ENCODE measurements at places on chromosomes 6 and 20. TPM values are rescaled to one million over a fixed set of nuclear protein-coding genes. Genes with fewer than 3 reads are reported as not detected.

Gene FAM210B
- total RNA-seq = 106 TPM

Gene CBFA2T2
- total RNA-seq = 14.9 TPM

Gene BMP7
- total RNA-seq = 15.6 TPM

Gene CD24
- total RNA-seq = 1.5 TPM

Gene SYNE1
- total RNA-seq = 25.4 TPM

Gene NHLRC1
- total RNA-seq = not detected

Gene BMP6
- 2.2 TPM for total RNA-seq

DNA sequence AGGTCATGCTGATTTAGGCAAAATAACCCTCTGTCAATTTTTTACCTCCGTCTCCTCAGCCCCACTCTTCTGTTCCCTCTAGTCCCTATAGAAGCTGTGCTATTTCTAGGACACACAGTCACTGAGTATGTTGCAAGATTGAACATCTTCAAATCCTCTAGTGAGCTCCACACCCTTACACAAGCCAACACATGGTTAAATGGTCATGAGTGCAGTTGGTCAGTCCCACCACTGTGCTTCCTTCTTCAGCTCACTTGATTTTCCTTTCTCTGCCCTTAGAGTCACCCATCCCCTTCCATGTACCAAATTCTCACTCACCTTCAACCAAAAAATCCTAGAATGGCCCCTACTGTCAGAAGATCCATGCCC is 48.2 kb upstream of the F13A1 start:
- no peak for DNase-seq
- no peaks in the 10 kb centered on the region for H3K36me3 ChIP-seq
- H3K4me3 ChIP-seq = no peak overlapping the region
- H3K27me3 ChIP-seq = no peaks in the 10 kb centered on the region
- no peak overlapping the region for H3K27ac ChIP-seq
- no peaks in the 10 kb centered on the region for H3K4me1 ChIP-seq

- no peak overlapping the region for H3K27ac ChIP-seq
- no peaks in the 10 kb centered on the region for H3K4me1 ChIP-seq
- H3K27me3 ChIP-seq = no peaks in the 10 kb centered on the region
Measured at GRCh38 chr20:13340088-13340487, 119.0 kb downstream of the ISM1 start.

- no peaks in the 10 kb centered on the region for H3K4me1 ChIP-seq
- H3K27ac ChIP-seq = no peak overlapping the region
- peak; percentile 70 for DNase-seq
- H3K27me3 ChIP-seq = no peaks in the 10 kb centered on the region
- H3K4me3 ChIP-seq = no peak overlapping the region
- no peaks in the 10 kb centered on the region for H3K36me3 ChIP-seq
Measured at GRCh38 chr6:52815167-52816092, 11.8 kb upstream of the GSTA1 start.

DNA sequence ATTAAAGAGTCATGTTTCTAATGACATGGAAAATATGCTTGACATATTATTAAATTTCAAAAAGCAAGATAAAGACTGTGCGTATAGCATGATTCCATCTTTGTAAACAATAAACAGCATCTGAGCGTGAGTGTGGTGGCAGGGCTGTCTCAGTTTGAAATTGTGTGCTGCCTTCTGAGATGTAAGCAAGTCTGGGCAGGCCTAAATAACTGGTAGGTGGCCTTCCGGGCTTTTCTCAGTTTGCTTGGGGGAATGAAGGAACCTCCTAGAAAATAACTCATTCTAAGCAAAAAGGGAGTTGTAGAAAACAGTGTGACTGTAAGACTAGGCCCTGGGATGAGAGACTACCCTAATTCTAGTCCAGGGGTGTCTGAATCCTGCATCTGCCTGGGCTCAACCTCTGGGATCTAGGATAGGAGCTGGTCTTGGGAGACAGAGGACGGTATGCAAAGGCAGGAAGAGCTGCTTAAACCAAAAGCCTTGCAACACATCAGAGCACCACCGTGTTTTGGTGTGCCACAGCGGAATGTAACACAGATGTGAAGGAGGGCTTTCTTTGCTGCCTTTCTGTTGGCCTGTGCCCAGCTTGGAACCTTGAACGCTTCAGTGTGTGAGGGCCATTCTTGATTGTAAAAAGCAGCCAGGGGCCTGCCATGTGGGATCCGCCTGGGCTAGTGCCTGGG is 63.5 kb upstream of the L3MBTL3 start:
- H3K4me1 ChIP-seq = no peaks in the 10 kb centered on the region
- H3K36me3 ChIP-seq = no peaks in the 10 kb centered on the region
- H3K4me3 ChIP-seq = no peak overlapping the region
- H3K27ac ChIP-seq = no peak overlapping the region
- no peaks in the 10 kb centered on the region for H3K27me3 ChIP-seq

DNA sequence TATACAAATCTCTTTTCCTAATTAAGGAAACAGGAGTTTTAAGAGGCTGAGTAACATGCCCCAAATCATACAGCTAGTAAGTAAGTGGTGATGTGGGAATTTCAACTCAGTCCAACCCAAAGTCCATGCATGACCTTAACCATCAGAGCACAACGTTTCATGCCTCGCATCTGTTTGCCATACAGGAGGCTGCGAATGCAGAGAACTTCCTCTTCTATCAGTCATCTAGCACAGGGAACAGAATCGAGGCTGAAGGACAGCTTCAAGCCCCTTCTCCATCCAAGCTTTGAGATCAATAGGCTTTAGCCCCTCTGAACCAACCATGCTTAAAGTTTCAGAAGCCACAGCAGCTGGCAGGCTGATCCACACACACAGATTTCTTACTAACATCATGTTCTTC is 113.2 kb downstream of the MAFB start:
- no peaks in the 10 kb centered on the region for H3K27me3 ChIP-seq
- no peaks in the 10 kb centered on the region for H3K36me3 ChIP-seq
- H3K27ac ChIP-seq = no peak overlapping the region
- H3K4me1 ChIP-seq = no peaks in the 10 kb centered on the region
- no peak for DNase-seq

GRCh38 chr20:64222291-64222735 is 33.2 kb upstream of the PCMTD2 start:
- H3K36me3 ChIP-seq = no peaks in the 10 kb centered on the region
- DNase-seq = no peak
- no peak overlapping the region for H3K27ac ChIP-seq
- peaks cover 44% of the 10 kb centered on the region for H3K4me1 ChIP-seq
- H3K4me3 ChIP-seq = no peak overlapping the region

- no peaks in the 10 kb centered on the region for H3K4me1 ChIP-seq
- no peak overlapping the region for H3K27ac ChIP-seq
- DNase-seq = no peak
- H3K36me3 ChIP-seq = no peaks in the 10 kb centered on the region
Measured at GRCh38 chr6:20639161-20639560, 104.9 kb downstream of the CDKAL1 start.

DNA sequence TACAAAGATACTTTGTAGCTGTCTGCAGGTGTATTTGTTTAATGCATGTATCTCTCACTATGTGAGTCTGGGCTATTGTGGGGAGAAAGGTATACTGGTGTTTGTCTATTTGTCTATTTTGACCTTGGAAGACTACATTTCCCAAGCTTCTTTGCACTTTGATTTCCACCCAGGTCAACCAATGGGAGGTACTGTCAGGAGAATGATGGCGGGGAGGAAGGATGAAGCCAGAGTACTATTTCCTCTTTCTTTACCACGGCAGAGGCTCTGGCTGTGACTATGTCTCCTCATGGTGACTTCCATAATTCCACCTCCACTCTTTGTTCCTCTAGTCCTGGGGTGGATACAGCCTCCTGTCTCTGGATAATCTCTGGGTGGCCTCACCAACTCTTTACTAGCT is 23.1 kb downstream of the LBP start:
- H3K36me3 ChIP-seq = no peaks in the 10 kb centered on the region
- no peak for DNase-seq
- H3K4me1 ChIP-seq = no peaks in the 10 kb centered on the region
- peak overlapping the region; percentile 14 for H3K4me3 ChIP-seq

- peaks cover 33% of the 10 kb centered on the region for H3K4me1 ChIP-seq
- no peak overlapping the region for H3K4me3 ChIP-seq
- DNase-seq = peak; percentile 85
- no peaks in the 10 kb centered on the region for H3K36me3 ChIP-seq
- H3K27me3 ChIP-seq = no peaks in the 10 kb centered on the region
Measured at GRCh38 chr6:133396233-133396983, 155.3 kb downstream of the EYA4 start.

DNA sequence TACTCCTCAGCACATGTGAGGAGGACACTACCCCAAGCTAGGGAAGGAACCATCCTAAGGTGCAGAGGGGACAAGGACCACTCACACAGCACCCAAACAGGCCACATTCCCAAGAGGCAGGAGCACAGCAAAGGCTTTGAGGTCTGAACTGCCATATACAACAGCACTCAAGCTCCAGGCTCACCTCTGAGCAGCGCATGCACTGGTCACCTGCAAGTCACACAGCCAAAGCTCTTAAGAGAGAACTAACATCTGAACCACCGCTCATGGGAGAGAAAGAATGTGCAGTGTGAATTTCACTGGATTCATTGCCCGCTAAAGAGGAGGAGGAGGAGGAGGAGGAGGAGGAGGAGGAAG is 31.0 kb downstream of the NPEPL1 start:
- DNase-seq = no peak
- H3K36me3 ChIP-seq = no peaks in the 10 kb centered on the region
- H3K27ac ChIP-seq = no peak overlapping the region
- H3K4me3 ChIP-seq = no peak overlapping the region
- no peaks in the 10 kb centered on the region for H3K27me3 ChIP-seq

GRCh38 chr6:20919677-20920385 is 385.6 kb downstream of the CDKAL1 start:
- no peak for DNase-seq
- H3K36me3 ChIP-seq = no peaks in the 10 kb centered on the region
- H3K4me1 ChIP-seq = no peaks in the 10 kb centered on the region
- H3K27me3 ChIP-seq = no peaks in the 10 kb centered on the region
- H3K27ac ChIP-seq = no peak overlapping the region
- no peak overlapping the region for H3K4me3 ChIP-seq

- DNase-seq = no peak
- peaks cover 5% of the 10 kb centered on the region for H3K4me1 ChIP-seq
- no peaks in the 10 kb centered on the region for H3K27me3 ChIP-seq
- H3K27ac ChIP-seq = no peak overlapping the region
Measured at GRCh38 chr6:45415315-45415714, 37.6 kb upstream of the SUPT3H start.

DNA sequence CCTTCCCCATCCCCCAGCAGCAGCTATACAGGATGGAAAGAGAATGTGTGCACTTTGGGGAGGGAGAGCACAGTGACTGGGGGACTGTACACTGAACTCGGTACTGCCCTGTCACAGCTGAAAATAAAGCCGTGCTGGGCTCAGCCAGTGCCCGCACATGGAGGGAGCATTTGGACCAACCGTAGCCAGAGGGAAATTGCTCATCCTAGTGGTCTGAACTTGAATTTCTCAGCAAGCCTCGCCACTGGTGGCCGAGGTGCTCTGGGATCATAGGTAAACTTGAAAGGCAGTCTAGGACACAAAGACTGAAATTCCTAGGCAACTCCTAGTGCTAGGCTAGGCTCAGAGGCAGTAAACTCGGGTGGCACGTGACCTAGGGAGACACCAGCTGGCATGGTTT is 61.0 kb downstream of the DZANK1 start:
- no peak for DNase-seq
- no peak overlapping the region for H3K27ac ChIP-seq
- H3K27me3 ChIP-seq = no peaks in the 10 kb centered on the region
- no peaks in the 10 kb centered on the region for H3K4me1 ChIP-seq
- no peak overlapping the region for H3K4me3 ChIP-seq

DNA sequence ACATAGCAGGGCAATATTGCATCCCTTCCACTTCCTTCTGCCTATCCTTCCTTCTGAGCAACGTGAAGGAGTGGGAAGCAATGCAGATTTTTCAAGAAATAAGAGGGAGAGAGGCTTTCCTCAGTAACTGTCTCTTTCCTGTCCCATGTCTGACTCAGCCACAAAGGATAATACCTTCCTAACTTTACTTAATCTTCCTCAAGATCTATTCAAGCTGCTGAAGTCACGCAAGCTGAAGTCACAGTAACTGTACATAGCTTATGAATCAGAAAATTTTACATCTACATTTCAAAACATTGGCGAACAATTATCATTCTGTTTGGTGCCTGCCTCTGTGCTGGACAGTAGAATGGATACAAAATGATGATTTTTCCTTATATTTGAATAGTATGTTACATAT is 86.4 kb upstream of the POU3F2 start:
- no peaks in the 10 kb centered on the region for H3K27me3 ChIP-seq
- no peak overlapping the region for H3K4me3 ChIP-seq
- DNase-seq = no peak
- H3K4me1 ChIP-seq = peaks cover 8% of the 10 kb centered on the region
- H3K36me3 ChIP-seq = no peaks in the 10 kb centered on the region
- H3K27ac ChIP-seq = no peak overlapping the region

DNA sequence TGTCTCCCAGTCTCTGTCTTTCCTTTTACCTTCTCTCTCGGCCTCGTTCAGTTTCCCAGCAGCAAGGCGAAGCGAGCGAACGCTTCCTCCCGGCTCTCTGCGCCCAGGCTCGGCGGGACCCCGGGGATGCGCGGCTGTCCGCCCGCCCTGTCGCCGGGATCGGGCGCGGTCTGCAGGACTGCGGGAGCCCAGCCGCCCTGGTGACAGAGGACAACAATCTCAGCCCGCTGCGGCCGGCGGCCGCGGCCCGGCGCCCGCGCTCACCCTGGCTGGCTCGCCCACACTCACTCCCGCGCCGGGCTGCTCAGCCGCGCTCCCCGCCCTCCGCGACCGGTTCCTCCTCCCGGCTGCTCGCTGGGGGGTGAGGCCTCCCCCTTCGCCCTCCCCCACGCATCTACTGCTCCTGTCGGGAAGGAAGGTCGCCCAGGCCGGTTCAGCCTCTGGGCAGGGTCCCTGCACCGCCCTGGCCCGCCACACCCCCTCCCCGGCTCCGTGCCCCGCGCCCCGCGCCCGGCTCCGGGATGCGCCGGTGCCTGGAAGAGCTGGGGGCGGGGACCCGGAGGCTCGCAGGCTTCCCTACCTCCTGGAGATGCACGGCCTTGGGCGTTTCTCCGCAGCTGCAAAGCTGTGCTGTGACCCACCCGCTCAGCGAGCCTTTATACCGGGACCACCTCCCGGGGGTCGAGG is 410 bp downstream of the SYNE1 start:
- no peak overlapping the region for H3K27ac ChIP-seq
- no peaks in the 10 kb centered on the region for H3K4me1 ChIP-seq
- H3K4me3 ChIP-seq = peak overlapping the region; percentile 49
- DNase-seq = peak; percentile 7

DNA sequence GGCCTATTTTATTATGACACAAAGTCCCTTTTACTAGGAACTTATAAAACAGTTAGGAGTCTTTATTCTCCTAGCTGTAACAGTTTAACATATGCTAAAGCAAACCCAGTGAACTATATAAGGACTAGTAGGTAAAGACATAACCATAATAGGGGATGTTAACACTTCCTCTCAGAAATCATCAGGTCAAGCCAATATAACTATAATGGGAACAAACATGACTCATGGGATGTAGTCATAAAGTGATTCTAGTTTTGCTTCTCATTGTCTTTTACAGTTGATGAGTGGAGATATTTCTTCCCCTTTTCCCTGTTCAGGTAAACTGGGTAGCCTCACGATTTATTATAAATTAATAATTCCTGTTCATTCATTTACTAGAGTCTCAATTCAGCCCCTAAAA is 9.7 kb downstream of the PTCHD4 start:
- DNase-seq = no peak
- no peak overlapping the region for H3K4me3 ChIP-seq
- no peaks in the 10 kb centered on the region for H3K36me3 ChIP-seq
- H3K27me3 ChIP-seq = no peaks in the 10 kb centered on the region
- no peak overlapping the region for H3K27ac ChIP-seq

GRCh38 chr6:166046226-166046625 is 121.4 kb downstream of the TBXT start:
- H3K4me1 ChIP-seq = no peaks in the 10 kb centered on the region
- no peaks in the 10 kb centered on the region for H3K36me3 ChIP-seq
- DNase-seq = no peak
- no peak overlapping the region for H3K27ac ChIP-seq
- H3K27me3 ChIP-seq = no peaks in the 10 kb centered on the region
- H3K4me3 ChIP-seq = no peak overlapping the region

Data from SJCRH30 (cell line).